ENCODE measurements at places on chromosomes 5 and 9.

DNA sequence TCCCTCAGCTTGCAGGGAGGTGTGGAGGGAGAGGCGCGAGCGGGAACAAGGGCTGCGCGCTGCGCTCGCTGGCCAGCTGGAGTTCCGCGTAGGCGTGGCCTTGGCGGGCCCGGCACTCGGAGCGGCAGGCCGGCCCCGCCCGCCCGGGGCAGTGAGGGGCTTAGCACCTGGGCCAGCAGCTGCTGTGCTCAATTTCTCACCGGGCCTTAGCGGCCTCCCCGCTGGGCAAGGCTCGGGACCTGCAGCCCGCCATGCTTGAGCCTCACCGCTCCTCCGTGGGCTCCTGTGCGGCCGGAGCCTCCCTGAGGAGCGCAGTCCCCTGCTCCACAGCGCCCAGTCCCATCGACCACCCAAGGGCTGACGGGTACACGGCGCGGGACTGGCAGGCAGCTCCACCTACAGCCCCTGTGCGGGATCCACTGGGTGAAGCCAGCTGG, 1516.4 kb downstream of the EFNA5 start:
- no peak for DNase-seq

- no peak for DNase-seq
Observed at GRCh38 chr5:61805101-61805500, 473.0 kb downstream of the ZSWIM6 start.

- DNase-seq: no peak
Observed at GRCh38 chr9:126699401-126699881, 85.7 kb downstream of the LMX1B start.

GRCh38 chr5:5342784-5343183, 79.7 kb upstream of the ICE1 start:
- no peak for DNase-seq

GRCh38 chr9:110619831-110620230, 40.3 kb upstream of the SVEP1 start:
- DNase-seq: no peak

GRCh38 chr5:7827610-7828009, 23.3 kb downstream of the CFAP90 start:
- DNase-seq: no peak

GRCh38 chr9:81737871-81738507, 48.6 kb upstream of the TLE1 start:
- DNase-seq: peak; percentile 72

DNA sequence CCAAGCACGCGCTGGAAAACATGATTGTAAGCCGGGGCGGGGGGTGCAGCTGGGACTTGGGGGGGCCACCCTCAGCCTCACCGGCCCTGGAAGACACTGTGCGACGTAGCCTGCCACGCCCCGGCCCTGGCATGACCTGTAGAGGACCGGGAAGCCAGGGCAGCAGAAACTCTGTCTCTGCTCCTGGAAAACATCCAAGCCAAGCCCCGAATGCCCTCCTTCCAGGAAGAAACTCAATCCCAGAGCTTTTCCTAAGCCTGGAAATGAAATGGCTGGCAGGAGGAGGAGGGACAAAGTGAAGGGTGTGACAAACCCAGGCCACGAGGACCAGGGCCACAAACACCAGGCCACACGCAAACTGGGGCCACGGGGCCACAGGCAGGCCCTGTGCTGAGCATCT, 55.4 kb downstream of the KCNT1 start:
- DNase-seq: no peak

GRCh38 chr9:8206720-8207119, 407.1 kb upstream of the DMAC1 start:
- no peak for DNase-seq

GRCh38 chr5:538271-538771, 14.1 kb upstream of the SLC9A3 start:
- DNase-seq: no peak

GRCh38 chr5:178780581-178781498, 50.4 kb upstream of the ZNF354A start:
- DNase-seq: no peak

- DNase-seq: no peak
Observed at GRCh38 chr9:92696619-92697018, 26.7 kb upstream of the IPPK start.

Data from hematopoietic multipotent progenitor cell treated with erythropoietin and hydrocortisone succinate and interleukin-3 and kit ligand, for 8 days (in vitro differentiated cells).